ENCODE measurements at places on chromosomes 11 and 22.

DNA sequence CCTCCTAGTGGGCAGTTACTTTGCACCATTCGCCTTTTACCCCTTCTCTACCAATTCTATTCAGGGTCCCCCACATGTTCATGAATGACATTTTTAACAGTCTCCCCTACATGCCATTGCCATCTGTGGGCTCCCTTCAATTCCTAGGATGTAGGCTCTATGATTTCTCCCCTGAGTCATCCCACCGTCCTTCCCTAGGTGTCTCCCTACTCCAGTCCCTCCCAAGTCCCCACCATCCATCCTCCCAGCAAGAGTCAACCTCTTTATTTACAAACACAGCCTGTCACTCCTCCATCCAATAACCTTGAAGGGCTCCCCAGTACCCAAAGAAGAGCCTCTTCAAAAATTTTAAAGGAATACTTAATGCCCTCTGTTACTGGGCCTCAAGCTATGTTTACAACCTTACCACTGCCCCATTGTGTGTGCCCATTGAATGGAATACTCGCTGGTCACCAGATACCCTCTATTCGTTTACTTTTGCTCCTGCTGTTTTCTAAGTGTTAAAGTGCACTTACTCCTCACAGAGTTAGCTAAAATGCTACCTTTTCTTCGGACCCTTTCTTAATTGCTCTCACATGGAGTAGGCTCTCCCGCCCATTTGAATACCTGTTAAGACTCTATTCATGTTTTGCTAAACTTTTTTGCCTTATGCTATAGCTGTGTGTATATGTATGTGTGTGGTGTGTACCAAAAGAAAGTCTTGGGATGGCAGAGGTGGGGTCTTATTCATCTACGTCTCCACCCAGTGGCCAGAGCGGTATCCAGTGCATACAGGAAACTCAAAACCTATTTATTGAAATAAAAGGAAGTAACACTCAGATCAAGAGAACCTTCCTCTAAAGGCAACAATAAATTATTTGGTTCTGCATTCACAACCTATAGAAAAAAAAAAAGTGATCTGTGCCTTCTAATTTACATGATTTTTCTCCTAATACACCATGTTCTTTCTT, 235.8 kb upstream of the CCDC90B start:
- DNase-seq: no peak

DNA sequence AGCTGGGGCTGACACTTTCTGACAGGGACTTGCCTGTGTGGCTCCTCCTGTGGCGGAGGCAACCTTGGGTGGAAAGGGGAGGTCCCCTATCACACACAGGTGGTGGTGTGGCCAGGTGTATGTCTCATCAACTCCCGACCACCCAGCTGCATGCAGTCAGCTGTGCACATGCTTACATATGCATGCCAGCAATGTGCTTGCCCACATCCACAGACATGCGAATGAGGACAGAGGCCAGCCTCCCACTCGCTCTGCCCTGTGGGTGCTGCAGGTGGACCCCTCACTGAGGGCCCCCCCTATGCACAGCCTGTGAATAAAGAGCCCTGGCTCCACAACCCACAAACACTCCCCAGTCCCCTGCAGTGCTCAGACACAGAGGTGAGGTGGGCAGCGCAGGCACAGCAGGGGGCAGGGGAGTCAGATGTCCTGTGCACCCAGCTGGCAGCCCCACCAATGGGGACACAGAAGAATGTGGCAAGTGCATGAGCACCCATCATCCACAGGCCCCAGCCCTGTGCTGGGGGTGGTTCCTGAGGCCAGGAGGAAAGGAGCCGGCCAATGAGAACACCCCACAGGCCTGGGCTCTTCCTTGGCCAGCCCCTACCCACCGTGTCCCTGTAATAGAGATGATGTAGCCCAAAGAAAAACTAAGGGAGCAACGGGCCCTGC, 9.5 kb downstream of the GNB1L start:
- DNase-seq: no peak

GRCh38 chr11:89660234-89660633, 49.9 kb upstream of the TRIM77 start:
- DNase-seq: no peak

DNA sequence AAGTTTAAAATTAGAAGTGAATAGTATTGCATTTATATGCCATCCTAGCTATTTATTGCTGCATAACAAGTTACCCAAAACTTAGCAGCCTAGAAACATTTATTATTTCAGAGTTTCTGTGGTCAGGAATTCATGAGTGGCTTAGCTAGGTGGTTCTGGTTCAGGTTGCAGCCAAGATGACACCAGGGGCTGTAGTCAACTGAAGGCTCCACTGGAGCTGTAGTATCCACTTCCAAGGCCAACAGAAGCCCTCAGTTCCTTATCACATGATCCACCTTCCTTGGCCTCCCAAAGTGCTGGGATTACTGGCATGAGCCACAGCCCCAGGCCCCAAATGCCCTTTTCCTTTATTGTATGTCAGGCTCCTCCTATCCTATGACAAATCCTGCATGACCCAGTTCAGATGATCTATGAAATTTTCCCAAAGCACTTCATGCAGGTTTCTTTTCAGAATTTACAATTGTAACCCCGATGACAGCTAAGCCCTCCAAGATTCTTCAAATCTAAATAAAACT, 6.1 kb upstream of the ALG8 start:
- DNase-seq: no peak

- peak; percentile 85 for DNase-seq
Observed at GRCh38 chr22:37457093-37457893, 28.9 kb downstream of the MFNG start.

- DNase-seq: no peak
Observed at GRCh38 chr22:24128021-24128420, 53.3 kb upstream of the SUSD2 start.

DNA sequence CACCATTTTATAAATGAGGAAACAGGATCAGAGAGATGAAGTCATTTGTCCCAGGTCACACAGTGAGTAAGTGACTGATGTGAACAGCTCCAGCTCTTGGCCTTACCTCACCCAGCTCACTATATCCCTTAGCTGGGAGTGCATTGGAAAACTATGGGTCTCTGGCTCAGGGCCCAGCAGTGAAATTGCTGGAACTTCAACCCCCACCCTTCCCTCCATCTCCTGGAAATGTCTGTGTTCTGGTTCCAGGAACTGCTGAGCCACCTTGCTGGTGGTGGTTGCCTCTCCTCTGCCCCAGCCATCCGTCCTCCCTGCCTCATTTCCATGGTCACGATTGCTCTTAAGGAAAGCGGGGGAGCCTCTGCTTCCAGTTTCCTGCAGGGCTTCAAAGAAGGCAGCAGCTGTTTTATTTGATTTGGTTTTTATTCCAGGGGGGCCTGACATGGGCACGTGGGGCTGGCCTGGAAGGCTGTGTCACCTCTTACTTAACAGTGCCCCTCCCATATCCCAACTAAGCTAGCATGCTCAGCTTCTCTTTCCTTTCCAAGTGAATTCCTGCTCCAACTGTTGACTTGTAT, 46.2 kb upstream of the CSTF3 start:
- DNase-seq: no peak

DNA sequence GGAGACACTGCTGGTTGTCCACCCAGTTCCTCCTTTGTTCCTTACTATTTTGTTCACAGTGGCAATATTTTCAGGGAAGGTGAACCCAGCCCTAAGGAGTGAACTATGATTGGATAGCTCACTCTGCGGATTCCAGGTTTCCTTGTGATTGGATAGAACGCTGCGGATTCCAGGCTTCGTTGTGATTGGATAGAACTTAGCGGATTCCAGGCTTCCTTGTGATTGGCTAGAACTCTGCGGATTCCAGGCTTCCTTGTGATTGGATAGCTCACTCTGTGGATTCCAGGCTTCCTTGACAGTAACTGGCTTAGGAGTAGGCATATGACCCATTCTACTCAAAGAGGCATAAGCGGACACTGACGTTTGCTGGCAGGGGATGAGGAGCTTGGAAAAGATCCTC, 28.6 kb upstream of the ADA2 start:
- no peak for DNase-seq

GRCh38 chr11:112533682-112534081, 273.0 kb upstream of the PLET1 start:
- no peak for DNase-seq

GRCh38 chr11:100849009-100849900, 162.2 kb downstream of the ARHGAP42 start:
- no peak for DNase-seq

- no peak for DNase-seq
Observed at GRCh38 chr11:13328286-13328685, 50.7 kb downstream of the BMAL1 start.

Measured in CD4-positive, alpha-beta T cell treated with Interleukin-10 for 1 hour (primary cell).